ENCODE measurements at places on chromosomes 4 and X.

DNA sequence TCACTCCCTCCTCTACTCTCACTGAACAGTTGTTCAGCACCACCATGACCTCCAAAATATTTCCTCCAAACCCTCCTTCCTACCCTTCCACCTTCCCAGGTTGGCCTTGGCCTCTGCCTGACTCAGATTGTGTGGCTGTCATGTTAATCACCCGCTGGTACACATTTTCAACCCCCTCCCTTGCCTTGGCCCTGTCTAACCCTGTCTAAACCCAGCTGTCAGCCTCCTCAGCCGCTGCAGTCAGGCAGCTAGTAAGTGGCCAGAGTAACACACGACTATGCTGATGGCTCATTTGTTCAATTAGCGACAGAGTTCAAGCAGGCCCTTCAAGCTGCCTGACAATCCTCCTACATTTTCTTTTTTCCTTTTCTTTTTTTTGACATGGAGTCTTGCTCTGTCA lies 18.0 kb downstream of the ING2 start:
- DNase-seq = no peak

DNA sequence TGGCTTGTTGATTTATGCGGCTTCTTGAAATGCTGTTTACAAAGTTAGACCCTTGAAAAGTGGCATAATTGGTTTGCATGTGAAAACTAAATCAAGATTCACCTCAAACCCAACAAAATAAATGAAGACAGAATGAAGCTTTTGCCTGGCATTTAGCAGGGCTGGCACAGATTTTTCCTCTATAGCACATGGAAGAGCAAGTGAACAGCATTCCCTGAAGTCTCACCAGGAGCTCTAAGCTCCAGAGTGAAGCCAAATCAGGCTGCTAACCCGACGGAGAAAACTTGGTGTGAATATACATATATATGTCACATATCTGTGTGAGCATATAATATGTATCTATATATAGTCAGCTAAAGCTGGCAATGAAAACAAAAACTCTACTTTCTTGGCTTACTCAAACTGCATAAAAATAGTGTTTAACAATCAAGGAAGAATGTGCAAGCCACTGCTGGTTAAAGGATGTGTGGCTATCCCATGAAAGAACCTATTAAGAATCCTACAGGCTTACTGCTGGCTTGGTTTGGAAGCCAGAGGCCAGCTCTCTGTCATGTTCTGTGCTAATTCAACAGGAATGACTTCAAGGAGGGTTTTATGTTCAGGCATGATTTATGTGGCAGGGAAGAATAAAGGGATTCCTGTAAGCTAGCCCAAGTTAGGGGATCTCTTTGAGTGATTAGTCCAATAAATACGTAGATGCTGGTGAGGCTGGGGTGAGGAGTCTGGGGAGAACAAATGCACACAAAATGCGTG lies 69.9 kb downstream of the MFAP3L start:
- no peak for DNase-seq

DNA sequence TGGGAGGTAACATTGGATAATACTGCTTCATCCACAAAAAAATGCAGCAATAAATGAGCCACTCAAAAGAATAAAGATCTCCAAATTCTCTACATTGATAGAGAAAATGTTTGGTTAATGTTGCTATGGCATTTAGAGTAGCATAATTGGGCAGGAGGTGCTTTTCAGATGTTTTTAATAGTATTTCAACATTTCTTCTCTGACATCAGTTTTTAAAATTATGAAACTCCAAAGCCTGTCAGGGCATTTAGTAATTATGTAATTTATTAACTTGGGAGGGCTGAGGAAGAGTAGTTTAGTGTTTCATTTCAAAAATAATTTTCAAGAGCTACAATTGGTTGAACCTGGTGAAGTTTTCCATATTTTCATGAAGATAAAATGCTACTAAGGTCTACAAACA lies 211.3 kb upstream of the INTU start:
- DNase-seq = no peak

DNA sequence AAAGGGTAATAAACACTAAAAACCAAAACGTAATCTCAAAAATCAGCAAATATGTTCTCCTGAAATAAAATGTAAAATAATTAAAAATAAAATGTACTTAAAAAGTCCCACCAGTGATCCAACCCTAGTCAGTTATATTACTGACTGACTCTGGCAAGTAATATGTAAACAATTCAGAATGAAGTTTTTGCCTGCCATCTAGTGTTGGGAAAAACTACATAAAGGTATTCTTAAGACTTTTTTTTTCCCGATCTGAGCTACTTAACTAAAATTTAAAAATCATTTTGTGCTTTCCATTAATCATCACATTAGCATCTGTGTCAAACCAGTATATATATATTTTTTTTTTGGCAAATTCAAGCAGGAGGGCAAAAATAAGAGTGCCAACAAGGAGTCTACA lies 24.0 kb downstream of the RCHY1 start:
- no peak for DNase-seq

DNA sequence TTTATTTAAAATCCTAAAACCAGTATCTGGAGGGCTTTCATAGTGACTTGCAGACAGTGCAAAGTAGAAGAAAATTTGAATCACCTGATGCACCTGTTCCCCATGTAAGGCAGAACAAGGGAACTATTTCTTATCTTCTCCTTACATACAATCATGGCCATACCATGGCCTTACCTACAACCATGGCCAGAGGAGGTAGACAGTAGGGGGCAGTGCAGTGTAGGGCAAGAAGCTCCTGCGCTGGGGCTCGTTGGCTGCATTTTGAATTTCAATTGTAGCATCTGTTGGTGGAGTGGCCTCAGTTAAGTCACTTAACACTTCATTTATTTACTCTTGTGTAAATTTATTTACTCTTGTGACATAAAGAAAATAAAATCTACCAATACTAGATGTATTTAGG lies 33.0 kb downstream of the GALNTL6 start:
- no peak for DNase-seq

DNA sequence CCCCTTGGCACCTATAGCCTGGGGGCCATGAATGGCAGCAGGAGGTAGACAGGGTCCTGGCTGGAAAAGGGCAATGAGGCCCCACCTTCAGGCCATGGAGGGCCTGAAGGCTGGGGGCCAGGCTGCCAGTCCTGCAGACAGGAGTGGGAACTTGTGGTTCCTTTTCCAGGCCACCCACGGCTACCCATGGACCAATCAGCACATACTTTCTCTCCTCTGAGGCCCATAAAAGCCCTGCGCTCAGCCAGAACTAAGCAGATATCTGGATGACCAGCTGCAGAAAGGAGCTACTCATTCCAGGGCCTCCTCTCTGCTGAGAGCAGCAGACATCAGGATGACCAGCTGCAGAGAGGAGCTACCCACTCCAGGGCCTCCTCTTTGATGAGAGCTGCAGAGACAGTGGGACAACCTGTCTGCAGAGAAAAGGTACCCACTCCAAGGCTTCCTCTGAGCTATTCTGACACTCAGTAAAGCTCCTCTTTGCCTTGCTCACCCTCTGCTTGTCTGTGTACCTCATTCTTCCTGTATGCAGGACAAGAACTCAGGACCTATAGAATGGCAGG lies 67.2 kb downstream of the NAA11 start:
- no peak for DNase-seq

DNA sequence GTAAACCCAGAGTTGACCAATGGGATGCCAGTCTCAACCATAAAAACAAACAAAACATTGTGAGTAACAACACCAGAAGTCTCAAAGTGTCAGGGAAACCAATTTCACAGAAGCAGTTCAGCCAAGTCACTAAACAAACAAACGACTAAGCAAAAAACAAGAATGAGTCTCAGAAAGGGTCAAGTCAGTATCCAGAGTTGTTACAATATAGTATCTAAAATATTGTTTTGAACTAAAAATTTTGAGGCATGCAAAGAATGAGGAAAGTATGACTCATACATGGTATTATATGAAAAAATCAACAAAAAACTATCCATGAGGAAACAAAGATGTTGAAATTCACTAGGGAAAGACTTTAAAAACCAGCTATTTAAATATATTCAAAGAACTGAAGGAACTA lies 70.6 kb downstream of the AR start:
- DNase-seq = no peak

GRCh38 chr4:78763251-78763650 lies 12.9 kb upstream of the BMP2K start:
- DNase-seq = no peak

GRCh38 chr4:134787315-134787714 lies 585.7 kb upstream of the PABPC4L start:
- DNase-seq = no peak

- DNase-seq = no peak
Observed at GRCh38 chrX:40684092-40684491, 36.7 kb upstream of the CXorf38 start.

- DNase-seq = no peak
Observed at GRCh38 chr4:2434420-2434819, 15.7 kb downstream of the CFAP99 start.

DNA sequence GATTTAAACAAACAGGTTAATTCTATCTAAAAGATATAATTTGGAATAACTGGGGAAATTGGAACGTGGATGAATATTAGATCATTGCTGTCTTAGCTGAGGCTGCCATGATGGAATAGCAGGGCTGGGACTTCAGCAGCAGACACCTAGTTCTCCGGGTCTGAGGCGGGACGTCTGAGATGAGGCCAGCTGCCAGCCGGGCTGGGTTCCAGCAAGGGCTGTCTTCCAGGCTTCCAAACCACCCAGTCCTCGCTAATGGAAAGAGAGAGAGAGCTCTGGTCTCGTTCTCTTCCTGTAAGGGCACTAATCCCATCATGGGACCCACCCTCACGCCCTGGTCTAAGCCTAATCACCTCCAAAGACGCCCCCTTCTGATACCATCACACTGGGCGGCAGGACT lies 85.7 kb downstream of the ADRA2C start:
- DNase-seq = no peak

DNA sequence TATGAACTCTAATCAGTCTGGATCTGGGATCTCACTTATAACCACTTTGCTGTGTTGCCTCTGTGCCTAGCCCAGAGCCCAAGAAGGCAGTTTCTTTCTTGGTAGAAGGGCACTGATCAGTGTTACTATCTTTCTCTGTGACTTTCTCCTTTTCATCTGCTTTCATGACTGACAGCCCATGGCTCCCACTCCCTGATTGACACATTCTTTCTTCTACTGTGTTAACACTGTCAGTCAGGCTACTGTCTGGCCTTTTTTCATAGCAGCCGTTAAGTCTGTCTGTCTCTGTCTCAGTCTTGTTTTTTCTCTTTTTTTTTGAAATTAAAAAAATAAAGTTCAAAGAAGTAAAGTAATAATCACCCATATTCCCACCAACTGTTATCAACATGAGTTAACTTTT lies 210.6 kb downstream of the GPC3 start:
- no peak for DNase-seq

DNA sequence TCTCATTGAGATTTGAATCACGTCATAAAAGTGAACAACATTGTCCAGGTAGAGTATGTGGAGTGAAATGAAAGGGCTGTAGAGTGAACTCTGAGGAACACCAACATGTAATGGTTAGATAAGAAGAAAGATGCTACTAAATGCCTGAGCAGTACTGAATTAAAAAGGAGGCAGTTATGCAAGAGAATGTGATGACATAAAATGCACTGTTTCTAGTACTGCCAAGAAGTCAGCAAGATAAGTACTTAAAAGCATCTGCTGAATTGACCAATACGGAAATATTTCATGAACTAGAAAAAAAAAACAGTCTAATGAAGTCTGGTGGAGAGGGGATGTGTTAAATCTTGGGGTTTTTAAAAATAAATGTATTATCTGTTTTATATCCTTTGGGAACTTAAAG lies 583.8 kb upstream of the GALNT7 start:
- DNase-seq = no peak

- DNase-seq = no peak
Observed at GRCh38 chr4:1206299-1207156, 34.1 kb upstream of the SPON2 start.

DNA sequence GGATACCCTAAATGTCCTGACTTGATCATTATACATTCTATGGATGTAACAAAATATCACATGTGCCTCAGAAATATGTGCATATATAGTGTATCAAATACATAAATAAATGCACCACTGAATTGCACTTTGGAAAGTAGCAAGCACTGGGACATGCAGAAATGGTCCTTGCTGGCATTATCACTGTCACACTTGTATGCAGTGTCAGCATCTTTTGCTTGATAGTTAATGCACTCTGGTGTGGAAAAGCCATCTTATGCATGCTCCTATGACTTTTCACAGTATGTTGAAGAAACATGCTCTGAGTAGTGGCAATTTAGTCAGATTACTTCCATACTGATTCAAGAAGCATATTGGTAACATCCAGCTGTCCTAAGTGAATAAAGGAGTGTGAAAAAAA lies 27.5 kb upstream of the REPS2 start:
- DNase-seq = no peak

- DNase-seq = no peak
Observed at GRCh38 chrX:39767446-39767845, 330.3 kb downstream of the BCOR start.

DNA sequence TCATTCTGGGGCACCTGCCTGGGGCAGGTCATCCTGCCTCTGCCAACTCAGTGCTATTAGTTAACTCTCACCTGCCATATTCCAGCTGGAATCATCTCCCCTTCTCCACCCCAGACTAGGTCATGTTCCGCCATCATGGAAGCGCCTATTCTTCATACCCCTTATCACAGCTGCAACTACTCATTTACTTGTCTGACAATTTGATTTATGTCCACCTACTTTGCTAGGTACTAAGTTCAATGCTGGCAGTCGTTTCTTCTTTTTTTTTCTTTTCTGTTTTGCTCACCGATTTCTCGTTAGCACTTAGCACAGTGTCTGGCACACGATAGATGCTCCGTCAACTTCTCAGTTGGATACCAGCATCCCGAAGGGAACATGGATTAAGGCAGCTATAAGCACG lies 1.1 kb upstream of the FMR1 start:
- no peak for DNase-seq

- no peak for DNase-seq
Observed at GRCh38 chr4:48575964-48576363, 85.9 kb downstream of the ZAR1 start.

GRCh38 chr4:185201977-185202962 lies 1.5 kb downstream of the CFAP97 start:
- no peak for DNase-seq

DNA sequence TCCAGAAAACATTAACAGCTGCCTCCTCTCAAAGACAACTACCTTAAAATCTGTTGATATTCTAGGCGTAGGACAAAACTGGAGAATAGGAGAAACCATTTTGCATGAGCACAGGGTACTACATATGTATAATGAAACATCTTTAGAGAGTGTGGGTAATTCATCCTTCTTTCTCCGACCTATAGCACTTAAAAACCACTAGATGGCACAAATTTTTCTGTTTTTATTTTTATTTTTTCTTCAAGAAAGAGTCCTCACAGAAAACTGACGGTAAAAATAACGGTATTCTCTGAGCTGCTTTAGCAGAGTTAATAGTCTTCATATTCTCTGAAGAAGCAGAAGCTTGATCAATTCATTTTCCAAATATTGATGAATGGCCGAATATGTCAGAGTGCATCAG lies 14.6 kb downstream of the SMIM31 start:
- no peak for DNase-seq

- no peak for DNase-seq
Observed at GRCh38 chrX:3748052-3748559, 34.7 kb upstream of the PRKX start.

DNA sequence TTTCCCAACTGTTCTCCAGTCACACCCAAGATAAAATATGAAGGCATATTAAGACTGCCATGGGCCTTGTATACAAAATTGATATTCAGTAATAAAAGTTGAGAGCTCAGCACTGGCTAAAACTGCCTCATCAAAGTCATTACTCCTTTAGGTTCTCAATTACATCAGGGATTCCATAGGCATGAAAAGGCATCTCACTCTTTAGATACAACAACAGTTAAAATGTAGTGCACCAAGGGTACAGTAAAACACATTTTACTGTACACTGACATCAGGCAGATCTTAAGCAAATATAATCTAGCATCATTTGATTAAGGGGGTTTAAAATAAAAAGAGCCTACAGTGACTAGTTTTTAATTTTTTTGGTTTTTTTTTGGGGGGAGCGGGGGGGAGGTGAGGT lies 107.7 kb downstream of the PPP3CA start:
- DNase-seq = no peak

Measured in activated CD8-positive, alpha-beta memory T cell treated with anti-CD3 and anti-CD28 coated beads for 48 hours (primary cell).